ENCODE measurements at places on chromosomes 1 and 21. TPM values are rescaled to one million over a fixed set of nuclear protein-coding genes. Genes with fewer than 3 reads are reported as not detected.
A peak's percentile ranks its signal among the peaks of the same experiment; 100 is the strongest.

The HOOK1 gene
- polyA plus RNA-seq, result not detected

DNA sequence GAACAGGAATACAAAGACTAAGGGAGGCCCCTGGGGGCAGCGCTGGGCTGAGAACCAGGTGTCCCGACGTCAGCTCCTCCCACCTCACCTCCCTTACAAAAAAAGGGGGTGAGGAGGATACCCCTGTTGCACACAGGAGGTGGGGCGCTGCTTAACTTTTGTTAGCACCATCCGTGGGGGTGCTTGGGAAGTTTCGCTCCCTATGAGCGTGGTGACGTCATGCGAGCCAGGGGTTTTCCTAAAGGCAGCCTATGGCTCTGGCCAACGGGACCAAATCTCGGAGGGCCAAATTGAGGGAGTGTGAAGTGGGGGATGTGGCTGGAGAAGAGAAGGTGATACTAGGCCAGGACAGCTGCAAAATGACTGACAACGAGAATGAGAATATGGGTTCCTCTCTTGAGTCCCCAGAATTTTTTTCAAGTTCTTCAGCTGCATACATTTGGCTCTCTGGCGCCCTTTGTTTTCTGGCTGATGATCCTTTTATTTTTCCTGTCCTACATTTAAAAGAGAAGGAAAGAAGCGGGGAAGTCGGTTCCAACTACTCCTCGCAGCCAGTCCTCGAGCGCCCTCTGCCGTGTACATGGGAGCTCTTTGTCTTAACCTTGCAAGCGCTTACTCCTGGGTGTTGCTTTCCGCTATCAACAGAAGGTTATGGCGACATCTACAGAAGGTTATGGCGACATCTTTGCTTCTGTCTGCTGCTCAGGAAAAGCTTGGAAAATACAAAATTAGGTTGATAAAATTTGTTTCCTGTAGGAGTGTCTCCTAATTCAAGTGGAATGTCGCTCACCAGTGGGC, 48.0 kb upstream of the ZC3H11B start:
- H3K27me3 ChIP-seq, result no peaks in the 10 kb centered on the region
- no peak overlapping the region for H3K4me3 ChIP-seq
- DNase-seq, result peak; percentile 93
- peaks cover 4% of the 10 kb centered on the region for H3K4me1 ChIP-seq

The LAX1 gene
- polyA plus RNA-seq, result not detected

- H3K36me3 ChIP-seq, result no peaks in the 10 kb centered on the region
- H3K27me3 ChIP-seq, result no peaks in the 10 kb centered on the region
- no peaks in the 10 kb centered on the region for H3K4me1 ChIP-seq
- no peak for DNase-seq
- no peak overlapping the region for H3K27ac ChIP-seq
These were observed 42.3 kb downstream of the SSBP3 start for GRCh38 chr1:54363925-54364324.

The TMEM269 gene
- polyA plus RNA-seq, result 0.06 TPM

The TNFSF18 gene
- polyA plus RNA-seq, result 0.32 TPM

- no peak overlapping the region for H3K27ac ChIP-seq
- no peaks in the 10 kb centered on the region for H3K27me3 ChIP-seq
- no peak for DNase-seq
These were observed 42.4 kb downstream of the DRAM2 start for GRCh38 chr1:111097356-111098099.

- H3K36me3 ChIP-seq, result no peaks in the 10 kb centered on the region
- H3K4me1 ChIP-seq, result no peaks in the 10 kb centered on the region
- no peak overlapping the region for H3K27ac ChIP-seq
- DNase-seq, result no peak
- H3K4me3 ChIP-seq, result no peak overlapping the region
These were observed 17.7 kb downstream of the BEND5 start for GRCh38 chr1:48758976-48759375.

- H3K27ac ChIP-seq, result no peak overlapping the region
- H3K27me3 ChIP-seq, result peaks cover 5% of the 10 kb centered on the region
- no peaks in the 10 kb centered on the region for H3K4me1 ChIP-seq
- no peak overlapping the region for H3K4me3 ChIP-seq
- H3K36me3 ChIP-seq, result no peaks in the 10 kb centered on the region
These were observed 104.3 kb upstream of the ADAR start for GRCh38 chr1:154712166-154712810.
